Stimulated activated CD4-positive, alpha-beta T cell treated with anti-CD3 and anti-CD28 coated beads, Interleukin-15, amount 100 ng/mL, for 1 hour (primary cell): ENCODE measurements at places on chromosomes 5 and 9.

DNA sequence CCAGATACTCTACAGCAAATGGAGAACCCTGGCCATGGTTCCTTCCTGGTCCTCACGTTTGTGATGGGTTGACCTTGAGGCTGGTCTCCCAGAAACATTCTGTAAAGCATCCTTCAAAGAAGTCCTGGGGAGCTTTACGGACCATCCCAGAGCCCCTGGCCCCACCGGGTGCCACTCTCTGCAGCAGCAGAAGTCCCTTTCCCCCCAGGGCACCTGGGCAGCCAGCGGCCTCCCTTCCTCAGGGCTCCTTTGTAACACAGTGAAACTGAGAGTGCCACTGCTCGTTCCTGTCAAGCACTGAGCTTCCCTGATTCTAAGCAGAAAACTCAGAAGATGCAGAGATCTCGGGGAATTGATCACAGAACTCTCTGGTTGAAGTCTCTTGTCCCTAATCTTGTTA is 104.3 kb downstream of the ENTREP1 start:
- DNase-seq: no peak

- DNase-seq: no peak
Measured at GRCh38 chr5:108606185-108606584, 141.5 kb upstream of the FER start.

DNA sequence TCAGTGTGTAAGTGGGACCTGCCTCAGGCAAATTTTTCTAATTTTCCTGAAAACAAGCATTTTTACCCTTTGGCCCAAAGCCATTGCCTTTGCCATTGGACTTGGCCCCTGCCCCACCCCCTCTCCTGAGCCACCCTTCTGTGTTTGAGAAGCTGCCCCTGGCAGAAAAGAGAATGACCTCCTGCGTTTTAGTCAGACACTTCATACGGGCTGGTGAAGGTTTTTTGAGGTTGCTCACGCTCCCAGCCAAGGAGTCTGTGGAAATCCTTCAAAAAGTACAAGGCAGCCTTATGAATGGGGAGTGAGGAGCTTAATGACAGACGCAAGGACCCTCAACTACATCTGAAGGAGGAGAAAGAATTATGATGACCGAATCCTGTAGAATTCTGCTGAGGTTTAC is 308.9 kb downstream of the SLIT3 start:
- no peak for DNase-seq

GRCh38 chr9:92980085-92980745 is 32.9 kb downstream of the FGD3 start:
- DNase-seq: no peak

DNA sequence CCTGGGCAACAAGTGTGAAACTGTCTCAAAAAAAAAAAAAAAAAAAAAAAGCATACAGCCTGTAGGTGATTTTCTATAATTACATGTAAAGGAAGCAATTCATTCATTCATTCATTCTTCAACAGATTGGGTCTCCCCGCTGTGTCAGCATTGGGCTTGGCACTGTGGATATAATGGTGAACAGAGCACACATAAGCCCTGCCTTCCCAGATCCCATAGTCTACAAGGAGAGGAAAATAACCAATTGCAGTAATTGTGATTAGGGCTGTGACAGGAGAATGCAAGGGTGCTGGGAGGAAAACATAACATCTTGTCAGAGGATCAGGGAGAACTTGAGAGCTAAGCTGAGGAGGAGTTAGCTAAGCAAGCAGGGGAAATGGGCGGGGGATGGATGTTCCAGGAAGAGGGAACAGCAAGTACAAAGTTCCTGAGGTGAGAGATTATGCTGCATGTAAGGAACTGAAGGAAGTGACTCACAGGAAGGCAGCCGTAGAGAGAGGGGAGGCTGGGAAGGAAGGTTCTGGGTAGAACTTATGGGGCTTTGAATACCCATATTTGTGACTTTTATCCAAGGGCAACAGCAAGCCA is 24.0 kb upstream of the KLF9 start:
- no peak for DNase-seq

DNA sequence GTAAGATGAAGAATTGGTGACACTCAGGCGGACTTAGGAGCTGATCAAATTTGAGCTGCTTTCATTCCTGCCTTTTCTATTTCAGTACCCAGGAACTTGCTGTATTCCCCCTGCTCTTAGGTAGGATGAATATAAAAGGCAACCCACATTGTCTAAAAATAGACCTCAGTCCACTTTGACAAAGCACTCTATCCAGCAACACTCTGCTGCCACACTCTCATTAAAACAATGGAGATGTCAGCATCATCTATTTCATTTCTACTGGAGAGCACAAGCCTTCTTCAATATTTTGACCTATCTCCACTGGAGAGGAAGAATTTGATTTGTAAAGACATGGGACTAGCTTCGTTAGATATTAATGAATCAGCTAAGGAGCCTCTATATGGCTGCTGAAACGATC is 468.4 kb downstream of the PTPRD start:
- DNase-seq: no peak

GRCh38 chr9:134441227-134442084 is 115.2 kb downstream of the RXRA start:
- DNase-seq: no peak

GRCh38 chr5:139677736-139678613 is 29.8 kb downstream of the CXXC5 start:
- no peak for DNase-seq

DNA sequence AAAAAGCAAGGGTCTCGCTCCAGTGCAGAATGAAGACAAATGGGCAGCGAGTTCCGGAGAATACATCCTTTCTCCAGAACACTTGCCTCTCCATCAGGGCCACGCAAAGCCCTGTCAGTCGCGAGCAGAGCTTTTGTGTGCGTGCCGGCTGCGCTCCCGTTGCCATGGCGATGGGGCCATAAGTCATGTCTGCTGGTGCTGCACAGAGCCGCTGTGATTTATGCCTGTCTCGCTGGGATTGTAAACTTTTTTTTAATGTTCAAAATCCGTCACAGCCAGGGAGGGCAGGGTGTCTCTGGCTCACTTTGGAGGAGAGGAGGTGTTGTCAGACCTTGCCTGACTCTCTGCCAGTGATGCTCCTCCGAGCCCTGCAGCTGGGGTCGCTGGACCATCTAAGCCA is 272.7 kb downstream of the TRIM32 start:
- no peak for DNase-seq

GRCh38 chr9:136140966-136141365 is 22.3 kb upstream of the TMEM250 start:
- DNase-seq: no peak

DNA sequence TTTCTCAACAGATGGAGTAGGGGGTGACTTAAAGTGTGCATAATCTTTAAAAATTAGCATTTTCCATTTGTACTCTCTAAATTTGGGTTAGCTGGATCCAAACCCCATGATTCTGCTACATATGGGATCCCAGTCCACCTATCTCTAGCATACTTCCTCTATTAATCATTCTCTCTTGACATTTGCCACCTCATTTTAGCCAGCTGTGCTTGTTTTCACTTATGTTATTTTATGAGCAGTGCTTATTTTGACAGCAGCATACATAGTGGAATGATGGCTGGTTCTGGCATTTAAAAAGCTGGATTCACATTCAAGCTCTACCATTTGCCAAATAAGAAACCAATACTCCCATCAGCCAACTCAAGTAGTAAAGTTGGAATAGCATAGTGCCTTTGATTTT is 22.5 kb upstream of the SNX18 start:
- no peak for DNase-seq

DNA sequence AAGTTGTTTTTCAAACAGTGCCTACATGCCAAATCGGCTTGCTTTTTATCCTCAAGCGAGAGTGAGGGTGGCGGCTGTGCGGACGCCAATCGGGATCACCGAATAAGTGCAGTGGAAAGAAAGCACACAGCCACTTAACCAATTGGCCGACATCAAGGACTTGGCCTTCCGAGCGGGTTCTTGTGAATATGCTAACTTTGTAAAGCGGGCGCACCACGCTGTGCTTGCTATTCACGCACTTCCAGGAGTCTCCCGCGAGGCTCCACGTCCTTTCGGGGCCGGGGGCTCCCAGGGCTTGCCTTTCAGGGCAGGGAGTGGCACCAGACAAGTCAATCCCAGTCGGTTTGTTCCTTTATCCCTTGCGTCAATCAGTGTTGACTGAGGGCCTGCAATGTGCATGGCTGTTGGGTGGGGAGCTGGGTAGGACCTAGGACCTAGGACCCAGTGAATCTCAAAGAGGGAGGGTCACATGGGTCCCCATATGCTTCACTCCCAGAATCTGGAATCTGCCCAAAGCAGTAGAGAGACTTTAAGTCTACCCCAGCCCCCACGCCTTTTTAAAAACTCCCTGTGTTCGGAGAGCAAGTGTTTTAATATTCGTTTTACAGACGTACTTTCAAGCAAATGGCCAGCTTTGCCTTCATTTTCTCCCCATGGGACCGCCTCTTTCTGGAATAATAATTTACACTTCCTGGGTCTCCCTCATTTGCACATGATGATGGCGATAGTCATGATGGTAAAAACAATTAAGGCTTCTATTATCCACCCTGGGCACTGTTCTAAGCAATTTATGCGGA is 2.0 kb upstream of the GCNT4 start:
- no peak for DNase-seq

DNA sequence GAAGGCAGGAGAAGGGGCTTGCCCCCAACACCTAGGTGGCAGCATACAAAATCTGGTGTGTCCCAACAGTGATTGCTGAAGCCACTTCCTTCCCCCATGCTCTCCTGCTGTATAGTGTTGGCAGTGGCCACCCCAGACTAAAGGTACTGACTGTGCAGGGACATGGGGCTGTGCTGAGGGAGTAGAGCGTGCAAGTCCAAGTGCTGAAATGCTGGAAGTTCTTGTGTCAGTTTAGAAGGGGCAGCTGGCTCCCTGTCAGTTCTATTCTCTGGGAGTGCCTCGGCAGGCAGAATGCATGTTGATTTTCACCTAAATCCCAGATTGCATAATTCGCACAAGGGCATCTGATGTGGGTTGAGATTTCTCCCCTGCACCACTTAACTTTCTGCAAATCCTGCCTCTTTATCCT is 68.6 kb downstream of the GDNF start:
- no peak for DNase-seq

DNA sequence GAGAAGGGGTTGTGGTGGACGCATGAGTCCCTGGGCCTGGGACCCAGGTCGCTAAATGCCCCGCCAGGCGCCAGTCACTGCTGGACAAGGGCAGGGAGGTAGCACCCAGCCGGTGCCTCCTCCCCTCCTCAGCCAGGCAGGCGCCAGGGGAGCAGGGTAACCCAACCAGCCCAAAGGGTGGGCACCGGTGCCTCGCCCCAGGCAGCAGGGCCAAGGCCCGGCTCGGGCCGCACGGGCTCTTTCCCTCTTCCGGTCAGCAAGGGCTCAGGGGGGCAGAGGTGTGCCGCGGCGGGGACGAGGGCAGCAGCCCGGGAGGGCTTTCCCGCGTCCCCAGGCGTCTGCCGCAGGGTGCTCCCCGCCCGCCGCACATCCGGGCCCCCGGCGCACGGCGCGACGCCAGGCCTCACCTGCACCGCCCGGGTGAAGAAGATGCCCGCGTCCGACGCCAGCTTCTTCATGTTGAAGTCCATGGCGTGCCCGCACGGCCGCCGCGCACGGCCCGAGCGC is 393 bp downstream of the SH3GLB2 start:
- peak; percentile 62 for DNase-seq

- no peak for DNase-seq
Measured at GRCh38 chr5:179132586-179133355, 72.6 kb downstream of the ZNF354C start.

GRCh38 chr5:39164016-39164415 is 55.3 kb downstream of the FYB1 start:
- DNase-seq: no peak

- DNase-seq: no peak
Measured at GRCh38 chr9:131266266-131267229, 9.8 kb downstream of the FAM78A start.

GRCh38 chr5:112064271-112064701 is 307.3 kb upstream of the NREP start:
- DNase-seq: no peak

- DNase-seq: no peak
Measured at GRCh38 chr5:34467436-34467835, 188.7 kb upstream of the RAI14 start.

- no peak for DNase-seq
Measured at GRCh38 chr5:40507095-40507494, 172.6 kb upstream of the PTGER4 start.

GRCh38 chr5:140106805-140107311 is 7.1 kb upstream of the PURA start:
- no peak for DNase-seq

GRCh38 chr5:92907938-92908606 is 672.9 kb downstream of the NR2F1-AS1 start:
- no peak for DNase-seq

GRCh38 chr5:39201781-39202596 is 17.4 kb downstream of the FYB1 start:
- no peak for DNase-seq

- DNase-seq: no peak
Measured at GRCh38 chr5:127011153-127011552, 19.2 kb downstream of the MARCHF3 start.

- DNase-seq: no peak
Measured at GRCh38 chr5:137867664-137868063, at the start of gene MYOT. Gene MYOT (plus strand): TSS chr5:137867860. CDS start chr5:137870652, 2,792 bp downstream.

- DNase-seq: no peak
Measured at GRCh38 chr9:85142496-85142911, 473.0 kb downstream of the NTRK2 start.

DNA sequence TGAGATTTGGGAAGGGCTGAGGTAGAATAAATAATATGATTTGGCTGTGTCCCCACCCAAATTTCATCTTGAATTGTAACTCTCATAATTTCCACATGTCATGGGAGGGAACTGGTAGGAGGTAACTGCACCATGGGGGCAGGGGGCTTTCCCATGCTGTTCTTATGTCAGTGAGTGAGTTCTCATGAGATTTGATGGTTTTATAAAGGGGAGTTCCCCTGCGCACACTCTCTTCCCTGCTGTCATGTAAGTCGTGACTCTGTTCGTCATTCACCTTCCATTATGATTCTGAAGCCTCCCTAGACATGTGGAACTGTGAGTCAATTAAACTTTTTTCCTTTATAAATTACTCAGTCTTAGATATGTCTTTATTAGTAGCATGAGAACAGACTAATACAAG is 115.5 kb upstream of the STARD4 start:
- DNase-seq: no peak

DNA sequence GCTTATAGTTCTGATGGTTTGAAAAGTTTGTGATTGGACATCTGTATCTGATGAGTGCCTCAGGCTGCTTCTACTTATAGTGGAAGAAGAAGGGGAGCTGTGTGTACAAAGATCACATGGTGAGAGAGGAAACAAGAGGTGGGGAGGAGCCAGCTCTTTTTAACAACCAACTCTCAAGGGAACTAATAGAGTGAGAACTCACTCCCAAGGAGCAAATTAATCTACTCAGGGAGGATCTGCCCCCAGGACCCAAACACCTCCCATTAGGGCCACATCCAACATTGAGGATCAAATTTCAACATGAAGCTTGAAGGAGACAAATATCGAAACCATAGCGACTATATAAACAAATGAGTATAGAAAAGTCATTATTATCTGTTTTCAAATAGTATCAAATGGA is 64.7 kb upstream of the PRLR start:
- no peak for DNase-seq

- no peak for DNase-seq
Measured at GRCh38 chr9:68547417-68547816, 6.7 kb upstream of the TMEM252 start.
